ENCODE measurements at places on chromosomes 7 and 10.

GRCh38 chr10:132439025-132439388, 42.0 kb downstream of the PWWP2B start:
- no peak for DNase-seq

DNA sequence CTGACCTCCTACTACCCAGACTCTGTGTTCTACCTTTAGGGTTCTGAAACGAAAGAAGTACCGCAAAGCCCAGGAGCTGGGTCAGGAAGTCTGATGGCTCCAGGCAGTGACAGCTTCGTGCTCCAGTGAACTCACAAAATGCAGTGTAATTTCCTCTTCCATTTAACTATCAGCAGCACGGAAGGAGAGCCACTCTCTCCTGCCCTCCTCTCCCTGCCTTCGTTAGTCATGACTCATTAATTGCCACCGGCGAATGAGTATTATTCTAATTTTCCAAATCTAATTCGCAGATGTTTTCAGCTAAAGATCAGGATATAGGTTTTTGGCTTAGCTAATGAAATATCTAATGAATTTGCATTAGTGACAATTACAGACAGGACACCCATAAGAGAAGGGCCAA, 1262.0 kb downstream of the TYW1 start:
- no peak for DNase-seq

DNA sequence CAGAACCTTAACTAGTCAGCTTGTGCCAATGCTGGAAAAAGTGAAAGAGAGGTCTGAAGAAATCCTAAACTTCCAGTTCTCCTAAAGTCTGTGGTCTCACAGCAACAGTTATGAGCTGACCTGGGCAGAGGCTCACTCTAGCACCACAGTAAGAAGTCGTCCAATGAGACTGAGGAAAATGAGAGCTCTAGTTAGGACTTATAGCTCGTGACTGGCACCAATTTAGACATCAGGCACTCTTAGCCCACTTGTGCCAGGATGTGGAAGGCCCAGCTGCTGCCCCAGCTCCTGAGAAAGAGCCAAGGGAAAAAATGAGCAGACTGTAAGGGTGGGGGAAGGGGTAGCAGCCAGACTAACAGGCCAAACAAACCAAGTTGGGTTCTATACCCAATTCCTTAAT, 7.6 kb downstream of the MMS19 start:
- no peak for DNase-seq

- DNase-seq: no peak
Measured at GRCh38 chr7:102284399-102284798, 2.3 kb upstream of the SH2B2 start.

DNA sequence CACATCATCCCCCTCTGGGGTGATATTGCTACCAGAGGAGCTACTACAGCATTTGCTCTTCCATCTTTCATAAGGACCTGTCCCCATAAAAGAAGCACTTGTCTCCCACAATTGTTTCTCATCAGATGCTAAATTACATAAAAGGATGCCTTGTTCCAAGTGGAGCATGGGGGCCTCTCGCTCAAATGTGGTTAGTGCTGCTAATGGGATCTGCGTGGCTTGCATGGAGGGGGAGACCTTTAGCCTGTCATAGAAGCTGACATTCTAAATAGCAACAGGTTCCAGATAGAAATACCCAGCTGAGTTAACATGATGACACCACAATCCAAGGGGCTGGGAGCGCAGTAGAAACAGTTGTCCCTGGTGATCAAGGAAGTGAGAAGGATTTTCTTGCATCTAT, 257.9 kb downstream of the SFMBT2 start:
- no peak for DNase-seq

DNA sequence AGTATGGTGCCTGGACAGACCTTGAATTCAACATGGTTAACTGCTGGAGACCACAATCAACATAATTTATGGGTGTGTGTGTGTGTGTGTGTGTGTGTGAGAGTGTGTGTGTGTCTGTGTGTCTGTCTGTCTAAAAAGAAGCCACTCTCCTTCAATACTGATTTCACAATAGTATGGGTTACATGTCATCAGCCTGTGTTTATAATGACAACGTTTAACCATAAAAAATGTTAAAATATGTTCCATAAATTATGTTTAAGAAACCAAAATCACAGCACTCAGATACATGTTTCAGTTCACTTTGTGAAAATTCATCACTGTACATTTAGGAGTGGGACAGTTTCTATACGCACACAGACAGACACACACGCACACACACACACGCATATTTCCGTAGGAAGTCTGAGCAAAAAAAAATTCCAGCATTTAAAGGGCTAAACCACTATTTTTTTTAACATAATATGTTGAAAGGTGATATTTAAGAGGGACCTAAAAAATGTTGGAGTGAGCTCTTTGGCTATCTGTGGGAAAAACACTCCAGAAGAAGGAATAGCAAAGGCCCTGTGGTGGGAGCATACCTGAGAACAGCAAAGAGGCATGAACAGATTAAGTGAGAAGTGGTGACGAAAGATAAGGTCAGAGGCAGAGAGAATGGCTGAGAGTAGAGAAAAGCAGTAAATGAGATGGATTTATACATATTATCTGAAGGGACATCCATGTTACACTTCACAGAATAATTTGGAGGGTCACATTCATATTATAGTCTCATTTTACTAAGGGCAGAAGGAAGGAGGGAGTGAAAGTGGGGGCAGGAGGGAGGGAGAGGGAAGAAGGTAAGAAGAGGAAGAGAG, 10.9 kb downstream of the PDZD8 start:
- DNase-seq: no peak

- DNase-seq: no peak
Measured at GRCh38 chr7:142365410-142365842, 107.6 kb upstream of the PRSS58 start.

GRCh38 chr10:125124907-125125306, 35.5 kb downstream of the CTBP2 start:
- no peak for DNase-seq

DNA sequence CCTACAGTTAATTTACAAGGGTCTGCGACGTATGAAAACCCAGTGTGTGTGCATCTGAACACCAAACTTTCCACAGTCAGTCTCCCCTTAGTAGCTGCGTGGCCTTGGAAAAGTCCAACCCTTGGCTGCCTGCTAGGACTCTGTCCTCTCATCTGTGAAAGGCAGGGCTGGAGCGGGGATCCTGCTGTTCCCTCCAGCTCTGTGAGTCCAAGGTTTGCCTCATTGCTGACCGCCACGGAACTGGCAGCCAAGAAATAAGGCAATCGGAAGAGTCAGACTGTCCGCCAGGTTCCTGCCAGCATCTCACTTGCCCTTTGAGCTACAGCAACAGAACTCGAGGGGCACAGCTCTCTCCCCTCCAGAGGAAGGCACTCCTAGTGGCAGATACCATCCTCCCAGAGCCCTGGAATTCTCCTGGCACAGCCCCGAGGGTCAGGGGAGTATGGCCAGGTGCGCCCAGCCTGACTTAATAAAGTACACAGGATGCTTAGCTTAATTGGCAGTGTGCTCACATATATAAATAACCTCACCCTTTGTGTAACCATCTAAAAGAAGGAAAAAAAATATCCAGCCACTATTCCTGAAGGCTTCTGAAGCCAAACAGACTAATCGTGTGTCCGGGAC, 530.1 kb upstream of the FOXK1 start:
- peak; percentile 50 for DNase-seq

- DNase-seq: no peak
Measured at GRCh38 chr7:19520392-19520791, 188.4 kb downstream of the POLR1F start.

GRCh38 chr10:125226823-125227222, 66.5 kb upstream of the CTBP2 start:
- no peak for DNase-seq

GRCh38 chr10:131689954-131690757, 210.7 kb upstream of the PPP2R2D start:
- DNase-seq: no peak

GRCh38 chr7:158856883-158857668, 718 bp downstream of the DYNC2I1 start:
- DNase-seq: no peak

DNA sequence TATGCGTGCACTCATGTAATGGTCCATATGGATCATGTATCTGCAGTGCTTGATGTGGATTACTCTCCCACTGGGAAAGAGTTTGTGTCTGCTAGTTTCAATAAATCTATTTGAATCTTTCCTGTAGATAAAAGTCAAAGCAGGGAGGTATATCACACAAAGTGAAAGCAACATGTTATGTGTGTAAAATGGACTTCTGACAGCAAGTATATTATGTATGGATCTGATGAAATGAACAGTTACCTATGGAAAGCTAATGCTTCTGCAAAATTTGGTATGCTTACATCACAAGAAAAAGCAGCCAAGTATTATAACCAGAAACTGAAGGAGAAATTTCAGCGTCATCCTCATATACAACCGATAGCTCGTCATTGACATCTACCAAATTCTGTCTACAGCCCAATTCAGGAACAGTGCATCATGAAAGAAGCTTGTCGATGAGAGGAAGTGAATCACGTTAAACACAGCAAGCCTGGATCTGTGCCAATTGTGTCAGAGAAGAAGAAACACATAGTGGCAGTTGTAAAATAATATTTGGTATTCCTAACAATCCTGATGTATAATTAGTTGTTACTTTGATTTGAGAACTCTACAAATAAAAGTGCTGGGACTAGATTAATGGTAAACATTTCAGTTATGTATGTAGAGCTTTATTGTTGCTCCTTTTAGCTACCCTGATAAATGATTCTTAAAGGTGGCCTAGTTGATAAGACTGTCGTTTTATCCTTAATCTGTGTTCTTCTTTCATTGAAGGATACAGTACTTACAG, 14.2 kb upstream of the SYPL1 start:
- DNase-seq: no peak

DNA sequence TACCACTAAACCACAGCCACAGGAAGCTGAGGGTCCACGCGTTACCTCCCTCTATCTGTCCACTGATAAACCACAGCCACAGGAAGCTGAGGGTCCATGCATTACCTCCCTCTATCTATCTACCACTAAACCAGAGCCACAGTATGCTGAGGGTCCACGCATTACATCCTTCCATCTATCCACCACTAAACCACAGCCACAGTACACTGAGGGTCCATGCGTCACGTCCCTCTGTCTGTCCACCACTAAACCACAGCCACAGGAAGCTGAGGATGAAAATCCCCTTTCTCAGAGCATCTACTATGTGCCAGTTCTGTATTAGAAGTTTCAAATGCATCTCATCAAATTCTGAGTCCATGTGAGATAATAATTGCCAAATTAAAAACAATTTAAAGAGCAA, 589.3 kb downstream of the DNAJB6 start:
- DNase-seq: no peak

DNA sequence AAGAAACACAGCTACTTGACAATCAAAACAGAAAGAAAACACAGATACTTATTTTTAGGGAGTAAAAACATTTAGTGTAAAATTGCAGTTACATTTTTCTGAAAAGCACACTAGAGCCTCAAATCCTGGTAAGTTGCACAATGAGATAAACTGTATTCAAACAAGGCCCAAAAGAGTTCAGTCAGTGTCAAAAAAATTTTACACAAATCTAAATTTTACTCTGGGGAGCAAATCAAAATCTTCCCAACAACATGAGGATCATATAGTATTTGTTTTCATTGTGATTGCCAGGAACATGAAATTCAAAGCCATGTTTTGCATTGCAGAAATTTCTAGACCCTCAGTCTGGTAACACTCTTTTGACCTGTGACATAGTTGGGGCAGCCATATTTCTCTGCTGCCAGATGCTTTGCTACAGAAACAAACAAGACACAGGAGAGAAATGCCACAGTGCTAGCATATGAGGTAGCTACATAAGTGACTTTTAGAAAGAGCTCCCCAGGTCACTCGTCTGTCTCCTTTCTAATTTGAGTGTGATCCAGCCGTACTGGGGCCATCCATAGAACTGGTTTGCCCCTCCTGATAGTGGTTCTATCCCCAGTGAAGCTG, 49.6 kb downstream of the PDE1C start:
- no peak for DNase-seq

- no peak for DNase-seq
Measured at GRCh38 chr7:14635955-14636354, 266.6 kb downstream of the DGKB start.

GRCh38 chr10:79230850-79231249, 116.4 kb upstream of the PPIF start:
- no peak for DNase-seq

GRCh38 chr10:2925631-2926030, 141.7 kb upstream of the PFKP start:
- DNase-seq: no peak

DNA sequence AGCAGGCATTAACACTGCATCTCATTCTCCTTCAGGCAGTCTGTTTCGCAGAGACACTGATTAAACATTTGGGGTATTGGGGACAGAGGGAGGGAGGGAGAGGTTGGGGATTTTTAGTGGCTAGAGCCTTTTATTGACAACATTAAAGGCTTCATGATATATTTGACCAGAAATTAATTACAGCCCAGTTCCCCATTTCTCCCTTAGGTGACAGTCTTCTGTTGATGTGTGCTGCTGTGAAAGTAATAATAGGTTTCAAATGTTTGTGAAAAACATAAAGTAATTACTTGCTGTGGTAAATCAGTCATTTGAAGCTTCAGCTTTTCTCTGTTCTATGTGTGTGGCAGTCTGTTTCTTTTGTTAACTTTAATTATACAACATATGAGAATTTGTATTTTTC, 105.3 kb upstream of the LRGUK start:
- DNase-seq: no peak

DNA sequence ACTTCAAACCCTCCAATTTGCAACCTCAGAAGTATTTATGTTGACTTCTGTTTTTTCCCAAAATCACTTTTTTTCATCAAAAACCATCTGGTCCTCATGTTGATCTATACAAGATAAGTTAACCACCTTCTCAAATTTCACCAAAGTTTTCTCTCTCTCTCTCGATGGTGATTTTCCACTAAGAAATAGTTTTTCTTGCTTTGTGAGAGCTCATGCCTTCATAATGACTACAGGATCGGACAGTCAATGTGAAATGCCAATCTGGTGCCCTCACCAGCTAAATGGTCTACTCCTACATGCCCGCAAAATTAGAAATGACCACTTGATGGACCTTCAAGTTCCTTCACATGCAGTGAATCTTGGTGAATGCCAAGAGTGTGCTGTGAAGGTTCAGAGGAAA, 40.4 kb downstream of the CNNM1 start:
- no peak for DNase-seq

DNA sequence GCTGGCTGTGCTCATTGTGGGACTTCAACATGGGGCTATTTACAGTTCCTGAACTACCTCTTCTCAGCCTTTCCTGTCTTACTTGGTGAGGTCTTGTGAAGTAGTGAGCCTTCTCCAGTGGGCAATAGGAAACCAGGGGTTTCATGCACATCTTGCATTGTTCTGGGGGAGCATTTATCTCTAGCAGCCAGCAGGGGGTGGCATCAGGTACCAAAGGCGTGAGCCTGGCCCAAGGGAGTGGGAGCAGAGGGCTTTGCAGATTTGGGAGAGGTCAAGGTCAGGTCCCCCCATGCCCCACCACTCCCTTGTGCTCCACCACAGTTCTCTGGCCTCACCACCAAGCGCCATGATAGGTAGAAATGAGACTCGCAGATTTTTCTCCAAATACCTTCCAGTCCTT, 85.4 kb upstream of the NPTX2 start:
- no peak for DNase-seq

GRCh38 chr10:114996542-114996941, 58.5 kb downstream of the TRUB1 start:
- DNase-seq: no peak

GRCh38 chr7:42212541-42213090, 24.4 kb downstream of the GLI3 start:
- DNase-seq: no peak
